ENCODE measurements at places on chromosomes 16 and 17.

DNA sequence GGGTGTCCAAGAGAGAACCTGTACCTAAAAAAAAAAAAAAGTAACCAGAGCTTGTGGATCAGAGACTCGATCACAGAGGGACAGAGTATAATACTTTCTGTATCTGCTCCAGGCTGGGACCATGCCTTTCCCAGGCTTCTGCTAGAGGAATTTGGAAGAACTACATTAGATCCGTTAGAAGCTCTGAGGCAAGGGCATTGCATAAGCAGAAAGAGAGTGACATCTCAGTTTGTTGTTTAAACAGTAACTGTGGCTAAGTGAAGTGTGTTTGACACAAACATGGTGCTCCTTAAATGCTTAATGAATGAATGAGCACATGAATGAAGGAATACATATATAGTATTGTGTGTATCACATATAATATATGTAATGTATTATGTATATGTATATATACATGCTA is 131.2 kb downstream of the HS3ST3B1 start:
- DNase-seq, result no peak

DNA sequence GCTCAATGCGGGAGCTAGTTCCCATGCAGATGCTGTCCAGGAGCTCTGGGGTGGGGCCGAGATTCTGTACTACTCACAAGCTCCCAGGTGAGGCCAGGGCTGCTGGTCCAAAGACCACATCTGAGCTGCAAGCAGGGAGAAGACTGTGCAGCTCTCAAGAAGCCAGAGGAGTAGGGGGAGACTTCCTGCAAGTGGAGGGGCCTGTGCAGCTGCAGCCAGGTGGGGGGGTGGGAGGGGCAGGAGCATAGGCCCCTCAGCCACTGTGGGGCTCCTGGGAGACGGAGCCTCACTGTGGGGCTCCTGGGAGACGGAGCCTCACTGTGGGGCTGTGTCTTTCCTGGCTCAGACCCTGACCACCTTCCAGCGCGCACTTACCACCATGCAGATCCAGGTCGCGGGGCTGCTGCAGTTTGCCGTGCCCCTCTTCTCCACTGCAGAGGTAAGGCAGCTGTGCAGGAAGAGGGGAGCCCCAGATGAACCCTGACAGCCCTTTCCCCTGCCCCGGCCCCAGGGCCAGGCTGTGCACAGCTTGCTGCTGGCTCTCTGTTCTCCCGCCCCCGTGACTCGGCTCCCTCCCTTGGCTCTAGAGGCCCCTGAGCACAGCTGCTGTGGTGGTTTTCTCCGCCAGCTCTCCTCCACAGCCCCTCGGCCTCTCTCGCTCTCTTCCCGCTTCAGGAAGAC is 24.3 kb upstream of the DNAI2 start:
- DNase-seq, result no peak

GRCh38 chr17:5789528-5789927 is 205.2 kb upstream of the NLRP1 start:
- DNase-seq, result no peak

DNA sequence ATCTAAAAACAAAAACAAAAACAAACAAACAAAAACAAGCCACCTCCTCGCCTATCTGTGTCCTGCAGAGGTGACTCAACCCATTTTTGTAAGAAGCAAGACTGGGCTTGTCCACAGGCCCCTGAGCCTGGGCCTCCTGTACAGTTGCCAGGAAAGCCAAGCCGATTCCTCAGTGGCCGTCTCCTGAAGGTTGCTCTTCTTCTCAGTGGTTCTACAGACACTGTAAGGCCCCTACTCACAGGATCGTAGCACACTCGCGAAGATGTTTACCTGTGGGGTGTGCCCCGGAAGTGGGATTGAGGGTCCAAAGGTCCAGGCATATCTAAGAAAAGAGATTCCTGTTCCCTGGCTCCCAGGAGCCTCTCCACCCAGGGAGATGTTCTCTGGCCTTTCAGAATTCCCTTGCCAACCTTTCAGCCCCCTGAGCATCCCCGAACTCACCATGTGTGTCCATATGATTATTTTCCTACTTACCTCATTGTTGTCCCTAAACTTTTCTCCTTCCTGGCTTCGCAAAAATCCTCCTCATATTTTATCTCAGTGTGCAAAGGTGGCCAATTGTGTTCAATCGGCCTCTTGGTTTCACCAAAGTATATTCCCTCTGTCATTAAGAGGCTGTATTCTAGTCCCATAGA is 7.5 kb upstream of the CES3 start:
- DNase-seq, result no peak

- no peak for DNase-seq
These were observed 47.9 kb downstream of the SNX29 start for GRCh38 chr16:12024429-12024828.

DNA sequence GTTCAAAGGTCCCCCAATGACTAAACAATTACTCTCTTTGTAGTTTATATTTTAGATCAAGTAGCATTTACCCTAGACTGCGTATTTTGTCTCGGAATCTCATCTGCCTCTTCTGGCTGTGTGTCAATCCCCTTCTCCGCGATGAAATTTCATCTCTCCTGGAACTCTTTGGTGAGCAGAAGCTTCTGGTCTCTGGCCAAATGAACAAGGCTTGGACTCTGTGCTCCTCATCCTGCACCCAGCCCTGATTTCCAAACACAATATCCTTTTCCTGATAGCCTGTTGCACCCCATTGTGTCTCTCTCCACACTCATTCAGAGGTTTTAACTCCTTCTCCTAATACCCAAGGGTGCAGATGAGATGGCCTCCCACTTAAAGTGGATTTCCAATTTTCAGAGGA is 609.4 kb upstream of the CDH5 start:
- no peak for DNase-seq

- no peak for DNase-seq
These were observed 555 bp downstream of the TTYH2 start for GRCh38 chr17:74213861-74214391.

- DNase-seq, result no peak
These were observed 2.0 kb downstream of the DCXR start for GRCh38 chr17:82035488-82035887.

DNA sequence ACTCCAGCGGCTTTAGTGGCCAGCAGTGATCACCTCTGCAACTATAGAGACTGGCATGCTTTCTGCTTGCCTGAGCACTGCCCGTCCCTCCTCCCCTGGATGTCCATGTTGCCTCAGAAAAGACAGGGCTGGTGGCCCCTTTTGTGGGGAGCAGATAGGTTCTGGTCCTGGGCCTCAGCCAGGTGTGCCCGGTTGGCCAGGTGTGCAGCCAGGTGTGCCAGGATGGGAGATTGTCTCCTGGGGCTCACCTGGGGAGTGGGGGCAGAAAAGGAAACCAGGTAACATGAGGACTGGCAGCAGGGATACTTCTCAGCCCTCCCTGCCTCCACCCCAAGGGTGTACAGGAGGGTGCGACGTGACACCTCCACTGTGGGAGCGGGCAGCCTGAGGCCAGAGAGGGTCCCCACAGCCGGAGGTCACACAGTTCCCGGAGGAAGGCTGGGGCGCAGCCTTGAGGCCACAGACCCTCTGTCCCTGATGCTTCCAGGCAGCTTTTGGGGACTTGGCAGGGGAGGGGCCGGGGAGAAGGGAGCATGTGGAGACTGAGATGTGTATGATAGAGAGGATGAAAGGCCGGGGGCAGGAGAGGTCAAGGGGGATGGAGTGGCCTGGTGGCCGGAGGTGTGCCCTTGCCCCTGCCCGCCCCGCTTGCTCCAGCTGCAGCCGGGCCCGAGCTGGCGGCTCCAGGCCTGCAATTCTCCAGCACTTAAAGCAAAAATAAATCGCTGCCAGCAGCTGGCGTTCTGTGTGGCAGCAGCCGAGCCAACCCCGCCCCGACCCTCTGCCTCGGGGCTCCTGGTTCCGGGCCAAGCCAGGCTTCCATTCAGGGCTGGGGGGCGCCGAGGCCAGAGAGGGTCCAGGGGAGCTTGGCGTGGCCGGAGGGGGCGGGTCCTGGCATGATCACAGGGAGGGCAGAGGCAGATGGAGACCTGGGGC is 6.7 kb downstream of the KCNJ12 start:
- DNase-seq, result no peak

DNA sequence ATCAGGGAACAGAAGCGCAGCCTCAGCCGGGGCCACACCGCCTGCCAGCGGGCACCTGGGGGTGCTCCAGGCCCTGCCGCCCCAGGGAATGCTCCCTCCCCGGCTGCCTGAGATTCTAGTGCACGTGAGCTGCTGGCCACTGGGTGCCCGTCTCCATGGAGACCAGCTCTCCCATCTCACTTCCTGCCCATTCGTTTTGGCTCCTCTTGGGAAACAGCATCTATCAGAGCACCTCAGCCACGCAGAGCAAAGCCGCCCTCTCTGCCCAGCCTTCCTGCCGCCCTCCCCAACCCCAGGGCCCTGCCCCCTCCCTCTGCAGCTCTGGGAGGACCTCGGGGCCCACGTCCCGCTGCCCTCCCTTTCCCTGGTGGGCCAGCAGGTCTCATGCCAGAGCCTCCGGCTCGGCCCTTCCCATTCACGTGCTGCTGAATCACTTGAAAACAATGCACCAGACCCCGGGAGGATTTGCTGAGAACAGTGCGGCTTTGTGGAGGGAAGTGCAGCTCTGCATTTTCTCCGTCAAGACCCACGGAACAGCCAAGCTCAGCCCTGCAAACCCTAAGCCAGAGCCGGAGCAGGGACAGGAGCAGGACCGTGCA is 19.4 kb downstream of the CEP295NL start:
- DNase-seq, result no peak
